ENCODE measurements at places on chromosomes 6 and 20. TPM values are rescaled to one million over a fixed set of nuclear protein-coding genes. Genes with fewer than 3 reads are reported as not detected.
A peak's percentile ranks its signal among the peaks of the same experiment; 100 is the strongest.

GRCh38 chr6:69594405-69594804 is 202.4 kb downstream of the LMBRD1 start:
- DNase-seq: no peak

RALY gene
- total RNA-seq: 166 TPM

DNA sequence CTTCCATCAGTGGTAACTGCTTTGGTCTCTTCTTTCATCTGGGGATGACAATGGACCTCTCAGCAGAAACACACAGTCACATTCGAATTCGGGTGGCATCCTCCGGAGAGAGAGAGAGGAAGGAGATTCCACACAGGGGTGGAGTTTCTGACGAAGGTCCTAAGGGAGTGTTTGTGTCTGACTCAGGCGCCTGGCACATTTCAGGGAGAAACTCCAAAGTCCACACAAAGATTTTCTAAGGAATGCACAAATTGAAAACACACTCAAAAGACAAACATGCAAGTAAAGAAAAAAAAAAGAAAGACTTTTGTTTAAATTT is 6.1 kb downstream of the EDN1 start:
- DNase-seq: peak; percentile 43

DNA sequence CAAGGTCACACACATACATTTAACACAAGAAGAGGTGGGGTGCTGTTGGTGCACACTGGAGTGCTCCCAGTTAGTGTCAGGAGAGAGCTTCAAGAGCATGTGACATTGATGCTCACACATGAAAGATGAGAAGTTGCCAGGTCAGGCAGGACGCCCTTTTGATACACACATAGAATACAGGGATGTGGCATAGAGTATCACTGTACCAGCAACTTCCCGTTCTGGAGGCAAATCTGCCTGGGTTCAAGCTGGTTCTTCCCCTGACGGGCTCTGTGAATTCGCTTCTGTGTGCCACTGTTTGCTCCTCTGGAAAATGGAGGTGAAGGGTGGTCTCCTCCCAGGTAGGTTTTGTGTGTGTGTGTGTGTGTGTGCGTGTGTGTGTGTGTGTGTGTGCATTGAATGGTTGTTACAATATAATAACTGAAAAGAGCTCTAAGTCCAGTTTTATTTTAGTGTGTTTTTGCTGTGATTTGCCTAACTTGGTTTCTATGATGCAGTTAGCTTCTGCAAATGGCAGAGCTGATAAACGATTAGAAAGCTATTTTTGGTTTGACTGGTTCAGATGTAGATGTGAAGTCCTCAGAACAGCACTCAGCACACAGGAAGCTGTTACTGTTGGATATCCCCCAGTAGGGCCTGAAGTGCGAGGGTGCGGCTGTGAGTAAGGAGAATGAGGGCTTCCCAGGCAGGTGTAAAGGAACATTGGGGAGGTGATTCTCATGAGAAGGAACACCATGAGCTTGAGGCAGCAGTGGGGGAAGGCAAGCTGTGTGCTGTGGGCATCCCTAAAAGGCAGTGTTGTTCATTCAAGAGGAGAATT is 53.4 kb downstream of the HIVEP1 start:
- DNase-seq: no peak

DNA sequence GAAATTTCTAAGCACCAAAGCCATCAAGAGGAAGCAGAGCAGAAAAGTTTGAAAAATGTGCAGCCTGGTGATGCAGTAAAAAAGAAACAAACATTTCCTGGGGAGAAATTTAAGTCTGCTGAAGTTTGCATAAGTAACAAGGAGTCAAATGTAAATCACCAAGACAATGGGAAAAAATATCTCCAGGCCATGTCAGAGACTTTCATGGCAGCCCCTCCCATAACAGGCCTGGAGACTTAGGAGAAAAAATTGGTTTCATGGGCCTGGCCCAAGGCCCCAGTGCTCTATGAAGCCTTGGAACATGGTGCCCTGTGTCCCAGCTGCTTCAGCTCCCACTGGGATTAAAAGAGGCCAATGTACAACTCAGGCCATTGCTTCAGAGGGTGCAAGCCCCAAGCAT is 30.1 kb upstream of the EPM2A start:
- DNase-seq: no peak

SENP6 gene
- total RNA-seq: 163 TPM

PRRC2A gene
- total RNA-seq: 130 TPM

NKAPL gene
- total RNA-seq: 1.1 TPM

EEF1A2 gene
- total RNA-seq: 2.4 TPM

GRCh38 chr6:64128301-64129024 is 492.9 kb downstream of the PHF3 start:
- DNase-seq: no peak

DNA sequence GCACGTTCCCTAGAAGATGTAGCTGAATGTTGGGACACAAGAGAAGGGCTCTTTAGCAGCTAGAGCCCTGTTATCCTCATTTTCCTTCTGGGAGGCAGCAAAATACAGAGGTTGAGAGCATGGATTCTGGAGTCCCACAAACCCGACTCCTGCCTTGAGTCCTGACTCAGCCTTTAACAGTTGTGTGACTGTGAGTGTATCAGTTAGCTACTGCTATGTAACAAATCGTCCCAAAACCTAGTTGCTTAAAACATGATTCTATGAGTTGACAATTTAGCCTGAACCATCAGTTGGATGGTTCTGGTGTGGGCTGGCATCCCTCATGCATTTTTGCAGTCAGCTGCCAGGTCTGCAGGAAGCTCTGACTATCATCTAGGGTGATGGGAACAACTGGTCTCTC is 54.6 kb downstream of the RBM38 start:
- no peak for DNase-seq

DNA sequence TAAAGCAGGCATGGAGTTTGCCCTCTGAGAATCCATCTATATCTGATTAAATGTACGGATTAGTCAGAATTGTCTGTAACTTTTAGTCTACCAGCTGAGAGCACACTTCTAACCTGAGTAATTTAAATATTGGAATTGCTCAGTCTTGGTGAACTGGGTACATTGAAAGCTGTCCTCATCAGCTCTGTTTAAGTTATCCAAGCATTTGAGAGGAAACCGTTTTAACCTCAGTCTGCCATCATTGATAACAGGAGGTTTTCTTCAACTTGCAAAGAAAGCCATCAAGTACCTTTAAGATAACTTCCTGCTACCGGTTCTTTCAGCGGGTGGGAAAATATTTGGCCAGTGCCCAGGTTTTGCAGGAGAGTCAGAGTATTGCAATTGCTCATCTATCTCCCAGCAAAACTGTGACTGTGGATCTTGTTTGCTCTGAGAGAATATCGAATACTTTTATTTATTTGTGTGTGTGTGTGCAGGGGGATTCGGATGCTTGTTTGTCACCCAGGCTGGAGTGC is 31.1 kb upstream of the F13A1 start:
- no peak for DNase-seq

DNA sequence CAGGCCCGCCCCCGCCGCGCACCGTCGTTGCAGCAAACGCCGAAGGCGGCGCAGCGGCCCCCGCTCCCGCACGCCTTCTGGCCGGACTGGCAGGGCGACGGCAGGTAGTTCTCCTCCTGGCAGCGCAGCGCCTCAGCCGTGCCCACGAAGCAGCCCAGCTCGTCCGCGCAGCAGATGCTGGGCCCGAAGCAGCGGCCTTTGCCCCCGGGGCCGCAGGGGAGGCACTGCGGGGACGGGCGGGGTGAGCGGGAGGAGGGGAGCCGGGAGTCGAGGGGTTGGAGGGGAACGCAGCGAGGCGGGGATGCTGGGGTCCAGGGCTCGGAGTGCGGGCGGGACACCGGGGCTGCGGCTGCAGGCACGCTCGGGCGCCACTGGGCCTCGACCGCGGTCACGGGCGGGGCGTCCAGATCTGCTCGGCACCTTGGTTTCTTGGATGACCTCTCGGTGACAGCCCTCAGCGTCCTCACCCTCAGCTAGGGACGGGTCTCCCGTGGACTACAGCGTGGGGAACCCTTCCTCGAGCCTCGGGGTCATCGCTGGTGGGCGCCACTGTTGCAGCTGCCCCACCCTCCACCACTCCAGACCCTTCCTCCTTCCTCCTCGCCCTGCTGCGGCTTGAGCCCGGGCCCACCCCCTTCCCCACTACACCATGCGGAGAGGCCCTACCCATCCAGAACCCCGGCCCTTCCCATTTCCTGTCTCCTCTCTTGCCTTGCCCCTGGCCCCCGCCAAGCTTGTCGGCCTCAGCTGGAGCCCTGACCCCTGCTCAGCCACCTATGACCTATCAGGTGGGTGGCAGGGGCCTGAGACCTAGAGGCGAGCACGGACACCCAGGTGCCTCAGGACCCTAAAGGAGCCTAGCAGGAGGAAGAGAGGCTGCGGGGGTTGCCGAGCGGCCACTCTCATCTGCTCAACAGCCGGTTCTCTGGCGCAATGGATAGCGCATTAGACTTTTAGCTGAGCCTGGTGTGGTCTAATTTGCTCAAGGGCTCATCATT is 1.3 kb downstream of the AVP start:
- no peak for DNase-seq

GRCh38 chr6:107443608-107444267 is 15.6 kb downstream of the PDSS2 start:
- DNase-seq: no peak

- no peak for DNase-seq
Measured at GRCh38 chr6:32085759-32086459, 23.2 kb downstream of the TNXB start.

DNA sequence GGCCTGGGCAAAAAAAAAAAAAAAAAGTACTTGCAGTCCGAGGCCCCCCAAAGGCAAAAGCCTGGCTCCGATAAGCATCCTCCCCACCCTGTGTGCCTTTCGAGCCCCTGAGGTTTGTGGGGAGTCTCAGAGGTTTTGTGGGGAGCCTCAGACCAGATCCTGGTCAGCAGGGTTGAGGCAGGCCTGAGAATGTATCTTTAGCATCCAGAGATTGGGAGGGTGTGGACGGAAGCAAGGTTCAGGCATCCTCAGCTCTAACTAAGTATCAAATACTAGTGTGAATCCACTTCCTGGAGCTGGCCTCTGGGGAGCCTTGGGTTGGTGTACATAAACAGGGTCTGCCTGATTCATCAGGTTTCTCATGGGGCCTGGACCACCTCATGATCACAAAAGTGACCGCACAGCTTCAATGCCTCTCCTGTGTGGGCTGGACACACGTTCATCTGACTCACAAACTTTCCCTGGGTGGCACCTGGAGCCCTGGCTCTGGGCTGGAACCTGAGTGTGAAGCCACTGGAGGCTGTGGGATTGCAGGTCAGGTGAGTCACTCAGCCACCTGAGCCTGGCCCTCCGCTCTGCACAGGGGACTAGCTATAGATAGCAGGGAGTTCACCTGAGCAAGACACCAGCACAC is 24.4 kb downstream of the PCMTD2 start:
- no peak for DNase-seq

DNA sequence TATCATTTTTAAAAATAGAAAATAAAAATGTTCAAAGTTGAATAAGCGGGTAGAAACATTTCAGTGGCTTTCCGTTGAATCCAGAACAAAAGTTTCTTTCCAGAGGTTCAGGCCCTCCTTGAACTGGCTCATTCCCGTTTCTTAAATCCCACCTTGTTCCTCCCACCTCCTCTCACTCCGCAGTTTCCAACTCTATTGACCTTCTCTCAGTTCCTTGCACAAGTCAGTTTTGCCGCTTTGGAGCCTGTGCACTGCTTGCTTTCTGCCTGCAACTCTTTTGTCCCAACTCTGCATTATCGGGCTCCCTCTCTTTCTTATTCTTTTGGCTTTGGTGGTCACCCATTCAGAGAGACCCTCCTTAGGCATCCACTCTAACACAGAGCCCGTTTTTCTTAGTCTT is 99.9 kb upstream of the EDN1 start:
- no peak for DNase-seq

PTK6 gene
- not detected for total RNA-seq

Data from thoracic aorta (tissue), 2 donors.